ENCODE measurements at places on chromosomes 3 and 15.

DNA sequence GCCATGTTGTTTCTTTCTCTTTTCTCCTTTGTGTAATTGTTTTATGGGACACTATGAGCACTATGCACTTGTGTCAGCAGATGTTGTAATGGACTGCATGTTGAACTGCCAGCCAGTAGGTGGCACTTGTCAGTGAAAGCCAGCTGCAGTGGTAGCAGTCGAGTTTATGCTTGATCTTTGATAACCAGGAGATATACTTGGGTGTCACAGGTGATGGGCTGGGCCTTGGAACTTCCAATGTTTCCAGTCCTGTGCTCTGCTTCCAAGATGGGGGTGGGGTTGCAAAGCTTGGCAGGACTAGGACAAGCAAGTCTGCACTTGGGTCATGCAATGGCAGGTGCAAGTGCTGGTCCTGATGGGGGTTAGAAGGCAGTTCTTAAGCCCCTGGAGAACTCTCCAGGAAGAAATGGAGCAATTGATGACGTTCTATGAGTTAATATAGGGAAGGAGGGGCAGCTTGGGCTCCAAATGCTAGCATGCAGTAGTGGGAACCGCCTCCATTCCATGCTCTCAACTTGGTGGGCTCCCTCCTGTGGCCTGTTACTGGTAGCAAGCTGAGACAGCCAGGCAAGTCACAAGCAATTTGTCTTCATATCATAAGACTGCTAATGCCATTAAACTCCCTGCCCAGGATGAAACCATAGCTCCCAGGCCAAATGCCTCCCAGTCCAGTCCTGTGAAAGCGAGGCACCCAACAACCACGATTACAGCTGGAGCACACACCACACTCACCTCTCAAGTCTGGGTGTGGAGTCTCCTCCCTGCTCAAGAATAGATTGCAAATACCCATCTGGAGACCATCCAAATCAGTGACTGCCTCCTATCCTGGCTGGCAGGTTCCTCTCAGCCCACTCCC lies 287.2 kb downstream of the CGGBP1 start:
- DNase-seq = peak; percentile 8

- DNase-seq = no peak
These were observed 562.0 kb upstream of the CFAP20DC start for GRCh38 chr3:59611649-59612443.

DNA sequence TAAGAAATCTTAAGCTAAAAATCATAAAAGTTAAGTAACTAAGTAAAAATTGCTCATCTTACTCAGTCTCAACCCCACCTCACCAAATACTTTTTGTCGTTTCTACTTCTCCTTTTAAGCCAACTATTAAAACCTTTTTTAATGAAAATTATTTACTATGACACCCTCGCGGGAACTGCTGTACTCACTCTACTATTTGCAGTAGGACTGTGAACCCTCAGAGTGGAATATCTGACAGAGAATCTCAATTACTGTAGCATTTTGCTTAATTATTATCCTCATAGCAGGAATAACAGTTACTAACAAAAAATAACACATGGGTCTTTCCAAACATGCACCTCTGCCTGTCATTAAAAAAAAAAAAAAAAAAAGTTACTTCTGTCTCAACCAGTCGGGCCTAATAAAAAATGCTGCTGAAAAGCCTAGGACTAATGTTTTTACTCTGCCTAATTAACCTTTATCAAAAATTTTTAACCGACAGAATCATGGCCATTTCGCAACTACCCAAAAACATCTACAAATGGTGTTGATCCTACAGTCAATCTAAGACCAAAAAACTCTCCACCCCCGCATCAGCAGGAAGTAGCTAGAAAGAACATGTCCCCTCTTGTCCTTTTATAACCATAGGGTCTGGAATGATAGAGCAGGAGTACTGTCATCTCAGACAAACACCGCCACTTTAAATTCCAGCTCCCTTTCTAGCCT lies 10.2 kb downstream of the ALDH1L1 start:
- DNase-seq = no peak

- DNase-seq = no peak
These were observed 87.1 kb downstream of the ARNT2 start for GRCh38 chr15:80491163-80491847.

- DNase-seq = peak; percentile 17
These were observed 12.3 kb downstream of the CPNE9 start for GRCh38 chr3:9715764-9716437.

DNA sequence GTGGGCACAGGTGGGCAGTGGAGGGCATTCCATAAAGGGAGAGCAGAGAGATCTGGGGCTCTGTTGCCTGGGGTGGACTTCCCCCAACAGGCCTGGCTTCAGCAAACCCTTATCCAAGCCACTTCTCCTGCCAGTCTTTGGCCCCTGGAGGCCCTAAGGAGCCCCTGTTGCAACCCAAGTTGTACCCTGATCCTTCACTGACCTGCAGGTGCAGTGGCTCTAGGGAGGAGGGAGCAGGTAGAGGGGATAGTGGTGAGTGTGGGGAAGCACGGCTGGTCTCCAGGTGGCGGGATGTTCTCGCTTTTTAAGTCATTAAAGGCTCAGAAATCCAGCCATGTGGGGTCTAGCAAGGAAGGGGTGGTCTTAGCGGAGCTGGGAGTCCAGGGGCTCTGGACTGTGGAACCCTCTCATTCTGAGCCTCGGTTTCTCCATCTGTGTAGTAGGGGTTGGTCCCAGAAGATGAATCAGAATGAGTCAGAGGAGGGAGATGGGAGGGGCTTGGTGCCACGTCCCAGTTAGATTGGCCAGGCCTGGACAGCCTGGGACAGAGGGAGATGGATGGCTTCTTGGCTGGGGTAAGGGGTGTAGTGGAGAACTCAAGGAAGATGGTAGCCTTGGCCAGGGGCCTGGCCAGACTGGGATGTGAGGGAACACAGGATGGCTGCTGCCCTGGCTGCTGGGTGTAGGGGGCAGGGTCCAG lies 2.6 kb downstream of the ZBTB47 start:
- DNase-seq = no peak

- DNase-seq = no peak
These were observed 10.5 kb downstream of the ISG20 start for GRCh38 chr15:88649286-88649733.

DNA sequence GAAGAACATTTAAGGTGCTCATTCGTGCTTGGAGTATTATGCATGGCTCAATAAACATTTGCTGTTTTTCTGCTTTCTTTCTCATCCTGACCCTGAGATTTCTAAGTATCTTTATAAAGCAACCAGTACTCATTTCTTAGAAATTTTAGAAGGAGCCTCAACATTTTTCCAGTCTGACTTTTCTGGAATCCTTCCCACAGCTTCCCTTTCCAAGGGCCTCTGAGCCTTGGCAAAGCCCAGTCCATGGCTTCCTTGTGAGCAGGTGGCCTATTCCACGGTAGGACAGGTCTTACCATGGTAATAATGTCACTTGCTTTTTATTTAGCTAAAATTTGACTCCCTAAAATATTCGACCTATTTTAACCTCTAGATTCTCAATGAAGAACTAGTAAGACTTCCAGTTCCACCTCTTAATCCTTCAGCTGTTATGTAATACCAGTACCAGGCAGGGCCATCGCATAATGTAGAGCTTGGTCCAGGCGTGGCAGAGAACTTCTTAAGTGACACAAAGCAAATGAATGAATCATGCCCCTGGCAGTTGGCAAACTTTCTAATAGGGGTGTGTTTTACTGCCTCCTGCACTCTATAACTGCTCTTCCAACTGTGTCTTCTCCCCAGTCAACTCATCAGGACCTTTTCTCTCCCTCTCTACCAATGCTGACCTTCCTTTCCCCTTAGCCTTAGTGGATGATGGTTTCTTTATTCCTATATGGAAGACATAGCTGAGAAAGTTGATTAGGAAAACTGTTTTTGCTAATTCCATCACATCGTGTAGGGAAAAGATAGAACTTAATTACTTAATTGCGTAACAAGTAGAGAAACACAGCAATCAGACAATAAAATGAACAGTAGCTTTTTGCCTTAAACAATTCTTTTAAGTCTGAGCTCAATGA lies 894 bp upstream of the TM4SF4 start:
- DNase-seq = peak; percentile 26

DNA sequence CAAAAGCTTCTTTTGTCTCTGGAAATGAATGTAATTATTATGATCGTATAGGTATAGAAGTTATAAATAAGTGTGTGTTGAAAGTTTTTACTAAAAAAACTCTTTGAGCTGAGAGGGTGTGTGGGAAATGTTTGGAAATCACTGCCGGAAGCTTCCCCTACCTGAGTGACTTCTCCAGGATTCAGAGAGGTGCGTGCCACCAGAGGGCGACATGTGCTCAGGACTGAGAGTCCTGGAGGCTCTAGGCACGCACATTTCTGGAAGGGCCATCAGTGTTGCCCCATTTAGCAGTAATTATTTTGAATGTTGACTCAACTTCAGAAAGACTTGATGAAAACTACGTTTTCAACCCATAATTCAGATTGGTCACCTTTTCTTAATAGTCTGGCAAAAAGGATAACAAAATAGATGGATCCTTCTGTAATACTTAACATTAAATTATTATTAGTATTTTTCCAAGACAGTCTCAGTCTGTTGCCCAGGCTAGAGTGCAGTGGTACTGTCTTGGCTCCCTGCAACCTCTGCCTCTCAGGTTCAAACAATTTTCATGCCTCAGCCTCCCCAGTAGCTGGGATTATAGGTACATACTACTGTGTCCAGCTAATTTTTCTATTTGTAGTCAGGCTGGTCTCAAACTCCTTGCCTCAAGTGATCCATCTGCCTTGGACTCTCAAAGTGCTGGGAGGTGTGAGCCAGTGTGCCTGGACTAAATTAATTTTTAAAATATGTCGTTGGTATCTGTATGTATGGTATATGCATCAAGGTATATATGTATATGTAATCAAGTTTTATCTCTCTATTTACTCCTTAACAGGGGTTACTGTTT lies 34.5 kb downstream of the GPR171 start:
- peak; percentile 70 for DNase-seq

GRCh38 chr3:172249039-172249438 lies 199.2 kb downstream of the GHSR start:
- no peak for DNase-seq

DNA sequence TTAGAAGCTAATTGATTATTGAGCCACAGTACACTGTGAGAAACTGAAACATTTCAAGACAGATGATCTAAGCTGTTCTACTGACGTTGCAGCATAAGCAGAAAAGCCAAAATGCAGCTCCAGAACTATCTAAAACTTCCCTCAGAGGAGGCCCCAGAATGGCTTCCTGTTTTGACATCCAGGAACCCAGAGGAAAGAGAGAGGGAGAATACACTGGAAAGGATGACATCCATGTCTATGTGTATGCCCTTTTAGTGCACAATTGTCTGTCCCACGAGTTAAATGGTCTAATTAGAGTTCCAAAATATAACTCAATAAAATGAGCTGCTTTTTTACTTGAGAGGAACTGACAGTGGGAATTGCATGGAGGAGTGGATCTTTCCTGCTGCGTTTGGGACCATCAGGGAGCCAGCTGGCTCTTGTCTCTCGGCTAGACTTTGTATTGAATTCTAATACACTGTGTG lies 688.1 kb downstream of the ZNF385D start:
- DNase-seq = no peak

- DNase-seq = no peak
These were observed 38.6 kb downstream of the MGLL start for GRCh38 chr3:127783642-127784160.

GRCh38 chr15:65629548-65629947 lies 7.8 kb downstream of the SLC24A1 start:
- DNase-seq = no peak

DNA sequence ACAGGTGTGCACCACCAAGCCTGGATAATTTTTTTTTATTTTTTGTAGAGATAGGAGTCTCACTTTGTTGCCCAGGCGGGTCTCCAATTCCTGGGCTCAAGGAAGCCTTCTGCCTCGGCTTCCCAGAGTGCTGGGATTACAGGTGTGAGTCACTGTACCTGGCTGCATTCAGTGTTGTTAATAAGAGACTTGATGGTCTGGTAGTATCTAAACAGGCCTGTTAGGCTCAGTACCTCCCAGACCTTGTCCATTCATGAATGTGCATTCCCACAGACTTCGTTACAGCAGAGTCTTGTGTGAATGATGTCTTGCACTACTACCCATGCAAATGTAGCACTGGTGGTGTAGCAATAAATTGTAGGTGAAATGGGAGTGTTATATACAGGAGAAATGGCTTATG lies 17.7 kb downstream of the CMTM8 start:
- no peak for DNase-seq

DNA sequence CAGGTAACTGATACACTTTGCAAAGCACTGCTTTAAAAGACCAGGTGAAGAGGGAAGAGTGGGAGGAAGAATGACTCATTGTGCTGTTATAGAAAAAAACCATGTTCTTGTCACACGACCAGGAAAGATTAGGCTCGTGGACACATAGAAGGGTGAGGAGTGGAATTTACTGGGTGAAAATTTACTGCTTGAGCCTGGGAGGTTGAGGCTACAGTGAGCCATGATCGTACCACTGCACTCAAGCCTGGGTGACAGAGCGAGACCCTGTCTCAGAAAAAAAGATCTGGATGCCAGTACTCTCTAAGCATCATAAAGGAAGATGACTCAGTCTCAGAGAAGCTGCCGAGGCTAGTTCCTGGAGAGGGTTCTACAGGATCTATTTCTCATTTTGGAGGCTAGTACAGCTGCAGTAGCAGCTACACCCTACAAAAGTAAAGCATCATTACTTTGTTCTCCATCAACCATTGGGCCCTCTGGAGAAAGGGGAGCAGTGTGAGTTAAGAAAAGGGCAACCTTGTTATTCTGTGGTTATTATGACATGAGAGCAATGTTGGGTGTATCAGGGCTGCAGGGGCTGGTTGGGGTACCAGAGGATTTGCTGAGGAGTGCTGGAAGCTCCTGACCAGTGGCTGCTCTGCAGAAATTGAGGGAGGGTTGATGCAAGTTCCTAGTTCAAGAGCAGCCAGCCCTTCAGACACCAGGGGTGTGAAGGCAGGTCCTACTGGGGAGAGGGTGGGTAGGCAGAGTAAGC lies 75.4 kb downstream of the CMTM8 start:
- DNase-seq = no peak

GRCh38 chr3:113034011-113034410 lies 43.2 kb downstream of the GTPBP8 start:
- DNase-seq = no peak

- DNase-seq = no peak
These were observed 139.8 kb downstream of the IGF1R start for GRCh38 chr15:98787936-98788757.

DNA sequence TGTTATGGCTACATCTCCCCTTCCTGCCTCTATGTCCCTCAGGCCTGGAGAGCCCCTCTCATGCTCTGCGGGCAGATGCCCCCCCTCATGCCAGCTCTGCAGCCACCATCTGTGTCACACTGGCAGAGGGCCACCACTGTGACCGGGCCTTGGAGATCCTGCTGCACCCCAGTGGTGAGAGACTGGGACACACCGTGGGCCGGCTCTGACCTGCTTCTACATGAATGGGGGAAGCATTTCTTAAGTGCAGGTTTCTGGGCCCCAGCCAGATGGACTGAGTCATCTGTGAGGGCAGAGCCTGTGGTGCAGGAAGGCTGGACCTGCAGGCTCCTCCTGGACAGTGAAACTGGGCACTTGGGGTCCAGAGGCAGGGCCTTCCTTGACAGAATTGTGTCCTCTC lies 4.8 kb downstream of the VWA5B2 start:
- no peak for DNase-seq
